ENCODE measurements at places on chromosomes 12 and 14.
A peak's percentile ranks its signal among the peaks of the same experiment; 100 is the strongest.

GRCh38 chr12:48004053-48004941, at the start of gene COL2A1:
Gene COL2A1, minus strand, starts transcription at chr12:48004476. Its CDS starts 155 bp downstream, at chr12:48004321.
- DNase-seq = no peak

DNA sequence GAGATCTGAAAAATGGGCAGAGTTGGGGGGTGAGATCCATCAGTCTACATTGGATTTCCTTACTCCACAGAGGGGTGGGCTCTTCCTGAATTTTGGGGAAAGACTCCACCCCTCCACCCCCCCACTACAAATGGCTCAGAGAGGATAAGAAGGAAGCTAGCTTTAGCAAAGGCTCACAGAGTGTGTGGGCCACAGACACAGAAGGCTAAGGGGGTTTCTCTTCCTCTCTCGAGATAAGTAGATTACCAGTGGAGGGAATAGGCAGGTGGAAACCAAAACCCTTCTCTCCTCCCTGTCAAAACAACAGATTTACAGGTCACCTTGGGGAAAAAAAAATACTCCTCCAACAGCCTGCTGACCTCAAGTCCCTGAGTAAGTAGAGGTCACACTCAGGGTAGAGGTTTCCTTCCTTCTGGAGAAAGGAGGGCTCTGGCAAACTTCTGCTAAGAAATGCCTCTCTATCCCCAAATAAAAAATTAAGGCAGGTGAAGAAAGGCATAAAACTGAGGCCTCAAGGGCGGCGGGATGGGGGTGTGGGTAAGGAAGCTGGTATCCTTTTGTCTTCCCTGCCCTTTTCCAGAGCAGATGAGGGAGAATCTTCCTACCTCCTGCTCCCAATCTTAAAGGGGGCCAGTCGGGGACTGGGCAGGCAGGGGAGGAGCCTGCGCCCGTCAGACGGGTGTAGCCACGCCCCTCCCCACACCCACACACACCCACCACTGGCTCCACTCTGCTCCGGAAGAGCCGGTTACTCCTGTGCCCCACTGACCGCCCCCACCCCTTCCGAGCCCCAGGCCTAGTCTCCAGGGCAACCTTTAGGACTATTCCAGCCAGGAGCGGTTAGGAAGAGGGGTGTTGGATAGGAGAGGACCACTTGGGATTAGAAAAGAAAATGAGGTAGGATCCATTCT, 1.9 kb upstream of the BAZ2A start:
- DNase-seq = no peak

- DNase-seq = no peak
Measured at GRCh38 chr12:12779529-12779928, 5.9 kb upstream of the APOLD1 start.

GRCh38 chr14:70116278-70116677, 72.5 kb downstream of the SLC8A3 start:
- no peak for DNase-seq

DNA sequence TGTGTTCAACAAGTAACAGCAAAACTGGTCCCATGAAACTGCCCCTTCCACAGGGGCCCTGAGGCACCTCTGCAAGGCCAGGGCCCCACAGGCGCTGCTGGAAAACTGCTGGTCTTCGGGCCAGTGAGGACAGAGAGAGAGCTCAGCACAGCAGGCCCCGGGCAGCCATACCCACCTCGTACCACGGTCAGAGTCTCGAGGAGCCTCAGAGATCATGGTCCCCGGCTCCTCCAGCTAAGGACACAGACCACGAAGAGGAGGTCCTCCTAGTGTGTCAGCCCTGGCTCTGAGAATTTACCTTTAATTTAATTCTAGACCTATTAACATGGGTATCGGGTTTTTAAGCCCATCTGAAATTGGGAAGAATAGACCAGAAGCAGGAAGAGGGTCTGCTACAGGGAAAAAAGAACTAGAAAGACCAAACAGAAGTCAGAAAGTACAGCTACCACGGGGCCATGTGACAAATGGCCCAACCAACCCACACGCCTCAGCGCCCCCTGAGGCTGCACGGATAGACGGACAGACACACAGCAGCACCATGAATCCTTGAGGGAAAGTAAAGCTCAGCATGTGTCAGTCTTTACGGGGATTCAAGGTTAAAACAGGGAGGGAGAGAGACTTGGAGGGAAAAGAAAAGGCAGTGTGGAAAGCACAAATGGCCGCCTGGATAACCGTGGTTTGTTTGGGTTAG, 22.9 kb downstream of the ANKRD9 start:
- no peak for DNase-seq

- DNase-seq = no peak
Measured at GRCh38 chr12:67074072-67074471, 195.1 kb upstream of the CAND1 start.

GRCh38 chr12:127145241-127145928, 1121.6 kb upstream of the TMEM132C start:
- DNase-seq = no peak

DNA sequence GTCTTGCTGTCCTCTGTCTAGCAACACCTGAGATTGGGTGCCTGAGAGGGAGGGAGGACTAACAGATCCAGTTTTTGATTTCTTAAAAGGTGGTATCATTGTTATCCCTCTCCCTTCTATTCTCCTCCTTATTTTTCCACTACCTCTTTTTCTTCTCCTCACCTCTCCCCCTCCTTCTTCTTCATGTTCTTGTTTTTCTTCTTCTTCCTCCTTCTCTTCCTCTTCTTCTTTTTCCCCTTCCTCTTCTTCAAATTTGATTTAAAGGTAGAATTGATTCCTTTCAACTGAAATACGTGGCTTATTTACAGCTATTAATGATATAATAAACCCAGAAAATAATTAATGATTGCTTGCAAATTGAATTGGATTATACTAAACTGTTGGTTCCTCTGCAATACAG, 256.8 kb upstream of the BTG1 start:
- DNase-seq = no peak

DNA sequence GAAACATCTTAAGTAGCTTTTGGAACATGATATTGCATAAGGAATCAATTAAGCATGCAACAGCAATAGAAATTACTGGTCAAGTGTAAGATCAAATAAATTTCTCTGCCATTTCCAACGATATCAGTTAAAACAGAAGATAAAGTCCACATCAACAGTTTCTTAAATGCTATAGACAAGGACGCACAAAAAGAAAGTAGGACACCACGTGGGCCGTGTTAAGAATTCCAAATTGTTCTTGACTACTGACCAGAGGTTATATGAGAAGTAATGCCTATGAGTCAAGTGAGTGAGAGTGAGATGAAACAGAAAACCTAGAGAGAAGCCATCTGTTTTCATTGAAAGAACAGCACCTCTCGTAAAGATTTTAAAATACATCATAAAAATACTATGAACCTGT, 318.2 kb downstream of the TMEM117 start:
- peak; percentile 49 for DNase-seq

GRCh38 chr14:96284430-96284829, 28.4 kb downstream of the BDKRB1 start:
- DNase-seq = no peak

DNA sequence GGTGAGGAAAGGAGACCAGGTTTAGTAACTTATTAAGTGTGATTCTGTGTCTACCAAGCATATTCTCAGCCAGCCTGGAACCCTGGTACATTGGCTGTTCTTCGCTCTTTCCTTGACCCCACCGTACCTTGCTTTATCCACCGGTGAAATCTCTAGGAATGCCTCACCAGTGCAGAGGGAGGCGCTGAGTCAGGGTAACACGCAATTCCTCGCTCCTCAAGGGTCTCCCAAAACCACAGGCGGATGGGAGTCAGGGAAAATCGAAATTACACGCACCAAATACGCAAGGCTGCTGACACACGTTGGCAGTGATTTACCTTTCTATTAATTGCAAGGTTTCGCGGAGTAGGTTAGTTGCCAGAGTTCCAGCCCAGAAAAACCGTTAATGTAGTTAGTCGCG, 845 bp downstream of the L3HYPDH start:
- DNase-seq = no peak

- no peak for DNase-seq
Measured at GRCh38 chr12:64893961-64894360, 69.5 kb downstream of the TBC1D30 start.

- no peak for DNase-seq
Measured at GRCh38 chr12:126960221-126960620, 1306.7 kb upstream of the TMEM132C start.

DNA sequence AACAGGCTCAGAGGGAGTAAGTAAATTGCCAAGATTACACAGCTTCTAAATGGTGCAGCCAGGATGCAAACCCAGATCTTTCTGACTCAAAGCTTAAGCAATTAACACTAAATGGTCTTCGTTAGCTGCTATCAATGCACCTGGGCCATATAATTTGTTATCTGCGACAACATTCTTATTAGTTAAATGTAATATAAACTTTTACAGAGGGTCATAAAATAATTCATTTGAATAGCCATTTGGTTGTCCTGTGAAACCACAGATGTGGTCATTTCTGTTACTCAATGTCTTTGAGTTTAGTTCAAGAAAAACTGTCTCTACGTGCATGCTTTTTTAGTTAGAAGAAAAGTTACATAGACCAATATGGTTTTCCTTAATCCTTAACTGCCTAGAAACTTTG, 22.1 kb upstream of the NAP1L1 start:
- DNase-seq = no peak

GRCh38 chr12:66066929-66067523, 63.5 kb downstream of the LLPH start:
- DNase-seq = no peak

DNA sequence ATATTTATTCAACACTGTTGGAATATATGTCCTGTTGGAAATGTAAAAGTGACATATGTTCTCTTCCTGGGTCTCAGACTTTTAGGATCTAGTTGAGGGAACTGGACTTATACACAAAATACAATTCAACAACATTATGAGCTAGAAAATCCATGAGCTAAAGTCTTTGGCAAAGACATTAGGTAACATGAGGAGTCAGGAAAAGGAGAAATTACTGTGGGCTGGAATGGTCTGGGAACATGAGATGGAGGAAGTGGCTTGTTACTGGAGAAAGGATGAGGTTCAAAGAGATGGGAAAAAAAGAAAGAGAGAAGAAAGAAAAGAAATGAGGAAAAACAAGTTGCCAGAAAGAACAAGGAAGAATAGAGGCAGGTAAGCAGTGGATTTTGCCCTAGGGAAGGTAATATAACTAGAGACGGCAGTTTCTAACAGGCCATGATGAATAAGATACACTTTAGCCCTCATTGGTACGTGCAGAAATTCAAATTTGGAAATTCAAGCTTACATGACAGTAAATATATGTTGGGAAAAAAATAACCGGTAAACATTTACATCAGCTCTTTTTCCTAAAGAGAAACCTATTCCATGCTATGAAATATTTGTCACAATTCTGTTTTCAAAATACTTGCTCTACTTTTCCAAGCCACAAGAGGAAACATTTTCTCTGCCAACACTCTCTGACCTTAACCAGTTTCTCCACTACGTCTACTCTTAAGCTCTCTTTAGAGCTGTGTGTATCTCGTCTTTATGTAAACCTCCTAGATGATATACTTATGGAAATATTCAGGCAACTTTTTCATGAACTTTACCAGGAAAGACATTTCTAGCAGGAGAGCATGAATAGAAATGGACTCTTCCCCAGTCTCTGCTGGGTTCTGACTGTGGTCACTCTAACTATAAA, 268.8 kb upstream of the BTG1 start:
- DNase-seq = no peak

DNA sequence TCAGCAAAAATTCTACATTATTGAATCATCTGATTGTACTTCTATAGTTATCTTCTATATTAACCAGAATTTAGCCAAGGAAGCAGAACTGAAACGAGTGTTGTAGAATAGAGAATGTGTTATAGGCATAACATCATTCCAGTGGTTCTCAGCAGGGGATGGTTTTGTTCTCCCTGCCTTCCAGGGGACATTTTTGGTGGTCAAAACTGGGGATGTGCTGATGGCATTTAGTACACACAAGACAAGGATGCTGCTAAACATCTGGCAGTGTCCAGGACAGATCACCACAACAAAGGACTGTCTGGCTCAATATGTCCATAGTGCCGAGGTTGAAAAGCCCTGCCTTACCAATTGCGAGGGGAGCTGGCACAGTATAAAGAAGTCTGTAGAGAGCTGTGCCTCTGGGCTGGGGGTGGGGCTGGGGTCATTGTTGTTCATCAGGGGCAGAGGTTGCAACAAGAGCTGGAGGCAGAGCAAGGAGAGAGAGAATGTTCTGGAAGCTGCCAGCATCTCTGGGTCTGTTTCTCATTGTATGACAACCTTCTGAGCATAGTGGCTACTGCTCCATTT, 1472.8 kb downstream of the AACS start:
- DNase-seq = no peak

DNA sequence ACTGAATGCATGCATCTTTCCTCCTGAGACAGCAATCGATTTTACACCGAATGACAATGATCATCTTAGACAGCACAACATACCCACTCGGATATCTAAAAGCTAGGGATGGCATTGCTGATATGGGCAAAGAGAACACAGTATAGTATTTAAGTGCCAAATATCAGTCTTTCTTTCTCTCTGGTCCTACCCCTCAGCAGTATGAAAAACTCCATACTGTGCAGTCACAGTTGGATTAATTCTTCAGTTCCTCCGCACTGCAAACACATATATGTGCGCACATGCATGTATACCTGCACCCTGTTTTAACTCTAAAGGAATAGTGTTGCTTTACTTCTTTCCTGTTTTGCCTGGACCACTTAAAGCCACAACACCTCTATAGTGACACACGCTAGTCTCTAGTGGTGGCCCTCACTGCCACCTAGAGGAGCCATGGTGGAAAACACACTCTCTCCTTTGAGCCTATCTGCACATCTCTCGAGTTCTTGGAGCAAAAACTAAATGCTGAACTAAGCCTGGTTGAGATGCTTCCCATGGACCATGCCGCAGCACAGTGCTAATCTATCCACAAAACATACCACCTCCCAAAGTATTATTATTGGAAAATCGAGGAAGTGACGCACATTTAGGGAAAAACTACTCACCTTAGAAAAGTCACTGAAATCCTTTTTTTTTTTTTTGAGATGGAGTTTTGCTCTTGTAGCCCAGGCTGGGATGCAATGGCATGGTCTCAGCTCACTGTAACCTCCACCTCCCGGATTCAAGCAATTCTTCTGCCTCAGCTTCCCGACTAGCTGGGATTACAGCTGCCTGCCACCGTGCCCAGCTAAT, 11.9 kb downstream of the TMEM52B start:
- no peak for DNase-seq

DNA sequence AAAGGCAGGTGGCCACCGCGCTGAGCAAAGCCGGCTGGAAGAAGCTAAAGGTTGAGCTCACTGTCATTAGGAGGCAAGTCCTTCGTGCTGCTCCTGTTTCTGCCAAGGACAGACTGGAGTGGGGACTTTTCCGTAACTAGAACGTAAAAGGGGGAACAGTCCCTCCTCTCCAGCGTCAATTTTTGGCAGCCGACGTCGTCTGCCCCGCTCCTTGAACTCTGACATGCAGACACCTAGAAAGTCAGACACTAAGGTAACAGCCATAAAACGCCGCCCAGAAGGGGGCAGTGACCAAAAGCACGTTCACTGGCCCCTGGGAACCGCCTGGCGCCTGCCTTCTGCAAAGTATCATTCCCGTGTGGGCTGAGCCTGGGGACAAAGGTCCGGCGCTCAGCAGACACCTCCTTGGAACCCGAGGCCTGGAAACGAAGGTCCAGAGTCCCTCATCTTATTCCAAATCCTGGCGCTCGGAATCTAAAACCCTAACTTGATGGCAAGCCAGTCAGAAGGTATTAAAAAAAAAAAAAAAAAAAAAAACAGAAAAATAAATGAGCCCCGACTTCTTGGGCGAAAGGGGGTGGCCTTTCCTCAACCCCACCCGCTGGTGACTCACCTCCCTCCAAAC, 1.1 kb upstream of the LRP1 start:
- DNase-seq = no peak

Measured in DMS 273 treated with DMSO at 0.1 percent for 48 hours (cell line).